ENCODE measurements at places on chromosomes 13 and 19.
A peak's percentile ranks its signal among the peaks of the same experiment; 100 is the strongest.

DNA sequence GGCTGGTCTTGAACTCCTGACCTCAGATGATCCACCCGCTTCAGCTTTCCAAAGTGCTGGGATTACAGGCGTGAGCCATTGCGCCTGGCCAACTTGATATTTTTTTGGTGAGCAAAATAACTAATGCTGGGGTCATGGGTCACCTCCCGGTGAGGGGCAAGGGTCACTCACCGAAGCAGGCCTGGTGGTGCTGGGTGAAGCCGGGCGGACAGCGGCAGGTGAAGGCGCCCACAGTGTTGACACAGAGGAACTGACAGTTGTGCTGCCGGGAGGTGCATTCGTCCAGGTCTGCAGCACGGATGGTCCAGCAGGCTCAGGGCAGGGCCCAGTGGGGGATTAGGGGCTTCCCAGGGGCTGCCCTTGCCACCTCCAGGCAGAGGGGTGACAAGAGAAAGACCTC, 28.3 kb downstream of the CCL25 start:
- DNase-seq = no peak

DNA sequence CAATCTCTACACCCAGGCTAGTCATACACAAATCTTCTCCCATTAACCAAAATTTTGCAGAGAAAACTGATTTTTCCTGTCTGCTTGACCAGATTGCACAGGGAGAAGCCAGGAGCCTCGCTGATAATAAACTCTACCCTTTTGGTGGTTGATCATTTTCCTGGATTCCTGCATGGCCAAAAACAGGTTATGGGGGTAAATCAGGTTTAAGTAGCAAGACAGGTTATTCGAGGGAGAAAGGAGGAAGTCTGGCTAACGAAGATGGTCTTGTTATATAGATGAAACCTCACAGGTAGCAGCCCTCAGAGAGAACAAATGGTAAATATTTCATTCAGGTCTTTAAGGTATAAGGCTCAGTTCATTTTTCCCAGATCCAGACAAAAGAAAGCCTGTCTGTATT, 16.0 kb upstream of the CEACAM6 start:
- DNase-seq = no peak

- DNase-seq = no peak
These were observed 1509.9 kb downstream of the SLITRK5 start for GRCh38 chr13:89181041-89181440.

DNA sequence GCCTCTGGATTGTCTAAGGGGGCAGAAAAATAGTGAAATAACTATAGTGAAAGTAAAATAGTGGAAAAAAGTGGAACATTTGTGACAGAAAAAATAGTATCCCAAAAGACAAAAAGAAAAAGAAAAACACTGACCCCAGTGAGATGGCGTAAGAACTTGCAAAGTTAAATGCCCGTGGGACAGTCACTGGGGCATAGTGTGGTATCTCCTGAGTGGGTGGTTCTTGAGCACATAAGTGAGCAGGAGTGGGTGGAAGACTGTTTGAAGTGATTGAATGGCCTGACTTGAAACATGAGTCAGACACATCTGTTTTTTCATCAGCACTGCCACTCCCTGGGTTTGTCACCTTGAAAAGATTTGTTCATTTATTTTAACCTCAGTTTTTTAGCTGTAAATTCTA, 2.5 kb downstream of the ZNF430 start:
- peak; percentile 13 for DNase-seq

DNA sequence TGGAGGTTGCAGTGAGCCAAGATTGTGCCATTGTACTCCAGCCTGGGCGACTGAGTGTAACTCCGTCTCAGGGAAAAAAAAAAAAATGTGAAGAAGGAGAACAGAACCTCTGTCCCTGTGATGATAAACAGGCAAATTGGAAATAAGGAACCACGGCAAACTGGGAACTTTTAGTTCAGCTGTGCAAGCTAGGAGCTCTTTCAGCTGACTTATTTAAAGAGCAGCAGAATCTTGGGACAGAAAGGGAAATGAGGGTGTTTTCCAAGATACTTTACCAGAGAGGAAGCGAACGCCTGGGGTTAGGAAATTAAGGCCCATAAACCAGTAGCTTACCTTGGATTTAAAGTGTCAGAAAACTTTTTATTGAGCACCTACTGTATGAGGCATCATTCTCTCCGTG, 3.0 kb upstream of the UPF1 start:
- DNase-seq = no peak

DNA sequence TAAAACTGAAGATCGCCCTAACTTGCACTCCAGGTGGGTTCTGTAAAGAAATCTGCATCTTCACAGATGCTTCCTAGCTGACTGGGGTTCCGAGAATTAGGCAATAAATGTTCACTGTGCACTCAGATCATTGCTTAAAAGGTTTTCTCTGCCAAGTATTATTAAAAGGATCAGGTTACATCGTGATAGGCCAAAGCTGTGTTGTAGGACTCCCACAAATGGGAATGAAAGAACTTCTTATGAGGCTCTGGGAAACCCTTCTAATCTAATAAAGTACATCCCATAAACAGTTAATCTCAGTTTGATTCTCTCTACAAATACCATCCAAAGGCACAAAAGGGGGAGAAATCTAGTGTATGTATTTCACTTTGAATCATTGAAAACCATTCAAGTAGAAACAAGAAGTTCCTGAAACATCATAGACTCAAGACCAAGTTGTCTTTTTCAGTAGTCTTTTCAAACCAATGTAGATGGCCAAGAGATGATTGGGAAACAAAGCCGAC, 7.1 kb upstream of the POU4F1 start:
- DNase-seq = no peak

GRCh38 chr13:32453981-32454380, 26.1 kb upstream of the N4BP2L1 start:
- no peak for DNase-seq

DNA sequence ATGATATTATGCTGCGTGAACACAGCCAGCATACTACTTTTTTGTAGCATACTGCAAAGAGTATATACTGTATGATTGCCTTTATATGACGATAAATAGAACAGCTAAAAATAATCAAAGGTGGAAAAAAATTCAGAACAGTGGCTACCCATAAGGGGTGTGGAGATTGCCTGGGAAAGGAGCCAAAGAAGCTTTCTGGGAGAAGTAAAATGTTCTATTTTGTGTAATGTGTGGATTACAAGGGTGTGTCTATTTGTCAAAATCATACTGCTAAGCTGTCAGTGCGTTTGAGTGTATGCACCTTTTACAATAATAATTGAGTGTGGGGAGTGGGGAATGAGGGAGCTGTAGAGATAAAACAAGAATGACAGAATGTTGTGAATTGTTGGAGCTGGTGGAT, 45.2 kb upstream of the MTIF3 start:
- no peak for DNase-seq

DNA sequence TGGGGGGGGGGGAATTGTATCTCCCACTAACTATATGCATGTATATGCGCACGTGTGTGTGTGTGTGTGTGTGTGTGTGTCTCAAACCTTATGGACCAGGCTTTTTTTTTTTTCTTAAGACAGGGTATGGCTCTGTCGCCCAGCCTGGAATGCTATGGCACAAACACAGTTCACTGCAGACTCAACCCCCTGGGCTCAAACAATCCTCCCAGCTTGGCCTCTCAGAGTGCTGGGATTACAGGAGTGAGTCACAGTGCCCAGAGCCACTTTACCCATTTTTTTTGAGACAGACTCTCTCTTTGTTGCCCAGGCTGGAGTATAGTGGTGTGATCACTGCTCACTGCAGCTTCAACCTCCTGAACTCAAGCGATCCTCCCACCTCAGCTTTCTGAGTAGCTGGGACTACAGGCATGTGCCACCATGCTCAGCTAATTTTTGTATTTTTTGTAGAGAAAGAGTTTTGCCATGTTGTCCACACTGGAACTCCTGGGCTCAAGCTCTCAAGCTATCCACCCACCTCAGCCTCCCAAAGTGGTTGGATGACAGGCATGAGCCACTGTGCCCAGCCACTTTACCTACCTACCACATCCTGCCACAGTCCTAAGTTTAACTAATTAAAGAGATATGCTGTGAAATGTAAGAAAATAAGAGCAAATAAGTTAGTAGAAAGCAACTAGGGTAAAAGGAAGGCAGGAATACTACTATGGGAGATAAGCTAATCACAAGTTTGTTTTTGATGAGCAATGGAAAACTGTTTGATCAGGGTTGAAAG, 2.4 kb downstream of the ZMYM5 start:
- peak; percentile 67 for DNase-seq

GRCh38 chr13:64540976-64541375, 2689.2 kb downstream of the PCDH9 start:
- DNase-seq = no peak

- DNase-seq = no peak
These were observed 92.1 kb downstream of the ATP11A start for GRCh38 chr13:112781881-112782361.

- DNase-seq = no peak
These were observed 7.2 kb downstream of the TFDP1 start for GRCh38 chr13:113591750-113592149.

GRCh38 chr13:73842626-73843025, 291.6 kb downstream of the KLF12 start:
- DNase-seq = peak; percentile 20

DNA sequence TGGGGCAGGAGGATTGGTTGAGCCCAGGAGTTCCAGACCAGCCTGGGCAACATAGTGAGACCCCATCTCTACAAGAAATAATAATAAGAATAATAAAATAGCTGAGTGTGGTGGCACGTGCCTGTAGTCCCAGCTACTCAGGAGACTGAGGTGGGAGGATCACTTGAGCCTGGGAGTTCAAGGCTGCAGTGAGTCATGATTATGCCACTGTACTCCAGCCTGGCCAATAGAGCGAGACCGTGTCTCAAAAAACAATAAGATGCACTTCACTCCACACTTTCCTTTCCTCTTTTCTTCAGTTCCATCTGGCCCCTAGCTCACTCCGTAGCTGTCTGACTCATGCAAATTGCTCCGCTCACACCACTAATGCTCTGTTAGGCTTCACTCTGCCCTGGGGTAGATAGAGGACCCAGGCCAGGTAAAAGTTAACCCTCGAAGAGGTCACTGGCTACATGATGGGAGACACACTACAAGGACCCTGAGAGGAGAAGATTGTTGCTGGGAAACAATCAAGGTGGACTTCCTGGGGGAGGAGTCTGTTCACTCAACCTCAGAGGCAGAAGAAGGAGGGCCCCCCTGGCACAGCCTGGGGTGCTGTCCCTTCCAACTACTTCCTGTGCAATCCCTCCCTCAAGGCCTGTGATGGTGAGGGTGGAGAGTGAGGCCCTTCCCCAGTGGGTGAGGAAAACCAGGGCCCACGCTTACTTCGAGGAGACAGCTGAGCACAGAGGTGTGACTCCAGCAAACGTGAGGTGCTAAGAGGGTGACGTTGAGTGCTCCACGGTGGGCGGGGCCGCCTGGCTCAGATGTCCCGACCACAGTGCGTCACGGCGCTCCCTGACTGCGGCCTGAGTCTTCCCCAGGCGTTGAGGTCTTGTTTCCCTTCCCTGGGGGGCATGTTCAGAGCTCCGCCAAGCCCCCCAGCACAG, 8.8 kb upstream of the TNFSF9 start:
- no peak for DNase-seq
